Astrocyte (in vitro differentiated cells and primary cell): ENCODE measurements at places on chromosomes 13 and 19. TPM values are rescaled to one million over a fixed set of nuclear protein-coding genes. Genes with fewer than 3 reads are reported as not detected.

F10 gene
- total RNA-seq = 0.45 TPM in 1 of 2 replicates, not detected in the other

GRCh38 chr13:82292334-82292733, 1589.9 kb downstream of the SLITRK1 start:
- H3K36me3 ChIP-seq = no peaks in the 10 kb centered on the region
- H3K4me3 ChIP-seq = no peak overlapping the region
- no peak overlapping the region for H3K27ac ChIP-seq
- no peaks in the 10 kb centered on the region for H3K27me3 ChIP-seq
- H3K4me1 ChIP-seq = no peaks in the 10 kb centered on the region
- no peak for DNase-seq

- no peaks in the 10 kb centered on the region for H3K27me3 ChIP-seq
- no peak for DNase-seq
- H3K4me1 ChIP-seq = peaks cover 5% of the 10 kb centered on the region
These were observed 9.8 kb downstream of the DCAF15 start for GRCh38 chr19:13961826-13962698.

GRCh38 chr13:108734676-108735075, 105.3 kb downstream of the MYO16 start:
- no peak overlapping the region for H3K4me3 ChIP-seq
- no peaks in the 10 kb centered on the region for H3K36me3 ChIP-seq
- H3K27me3 ChIP-seq = no peaks in the 10 kb centered on the region
- H3K4me1 ChIP-seq = no peaks in the 10 kb centered on the region
- DNase-seq = no peak

- peak overlapping the region; percentile 72 for H3K27ac ChIP-seq
- H3K4me1 ChIP-seq = peaks cover 31% of the 10 kb centered on the region
- no peak overlapping the region for H3K4me3 ChIP-seq
- no peaks in the 10 kb centered on the region for H3K36me3 ChIP-seq
- DNase-seq = peak; percentile 98
- no peaks in the 10 kb centered on the region for H3K27me3 ChIP-seq
These were observed 107.2 kb downstream of the NALCN start for GRCh38 chr13:101309014-101309619.

DNA sequence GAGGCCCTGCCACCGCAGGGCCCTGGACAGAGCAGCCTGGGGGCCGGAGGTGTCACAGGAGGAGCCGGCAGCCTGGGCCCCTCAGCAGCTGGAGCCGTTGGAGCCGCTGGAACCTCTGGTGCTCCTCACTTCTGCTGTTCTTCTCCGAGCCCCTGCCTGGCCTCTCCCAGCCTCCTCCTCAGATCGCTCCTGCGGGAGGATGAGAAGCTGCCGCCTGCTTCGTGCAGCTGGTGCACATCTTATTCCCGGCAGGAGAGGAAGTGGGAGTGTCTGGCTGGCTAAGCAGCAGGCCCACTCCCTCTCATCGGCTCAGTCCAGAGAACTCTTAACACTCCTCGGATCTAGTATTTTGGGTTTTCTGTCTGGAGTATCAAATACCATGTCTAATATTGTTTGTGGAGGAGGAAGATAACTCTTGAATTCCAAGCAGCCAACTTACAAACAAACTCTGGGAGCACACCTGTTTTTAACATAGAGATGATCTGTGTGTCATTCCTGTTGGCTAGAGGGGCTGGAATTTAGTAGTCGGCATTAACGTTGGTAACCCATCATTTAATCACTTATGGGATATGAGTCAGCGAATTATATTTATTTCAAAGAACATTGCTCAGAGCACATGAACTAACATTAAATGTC, 37.1 kb upstream of the RNF113B start:
- H3K27ac ChIP-seq = peak overlapping the region; percentile 41
- H3K4me3 ChIP-seq = no peak overlapping the region
- peak; percentile 83 for DNase-seq
- peaks cover 43% of the 10 kb centered on the region for H3K4me1 ChIP-seq
- no peaks in the 10 kb centered on the region for H3K36me3 ChIP-seq

PSG7 gene
- not detected in 2 replicates for total RNA-seq

DNA sequence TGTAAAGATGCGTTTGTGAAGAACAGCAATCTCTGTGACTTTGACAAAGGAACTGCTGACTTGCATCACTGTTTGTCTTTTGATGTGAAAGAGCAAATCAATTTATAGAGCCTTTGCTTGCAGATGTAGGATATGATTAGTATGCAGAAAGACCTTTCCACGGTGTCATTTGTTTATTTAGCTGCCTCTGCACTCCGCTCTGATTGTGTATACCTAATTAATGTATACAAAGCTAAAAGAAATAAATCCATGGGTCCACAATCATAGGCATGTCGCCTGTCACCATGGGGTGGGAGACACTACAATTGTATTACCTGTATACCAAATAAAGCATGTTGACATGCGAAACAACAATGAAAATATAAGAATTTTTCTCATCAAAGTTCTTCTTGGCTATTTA, 410.7 kb downstream of the MZT1 start:
- H3K27me3 ChIP-seq = no peaks in the 10 kb centered on the region
- no peak overlapping the region for H3K27ac ChIP-seq
- no peaks in the 10 kb centered on the region for H3K4me1 ChIP-seq
- H3K36me3 ChIP-seq = no peaks in the 10 kb centered on the region
- H3K4me3 ChIP-seq = no peak overlapping the region

DNA sequence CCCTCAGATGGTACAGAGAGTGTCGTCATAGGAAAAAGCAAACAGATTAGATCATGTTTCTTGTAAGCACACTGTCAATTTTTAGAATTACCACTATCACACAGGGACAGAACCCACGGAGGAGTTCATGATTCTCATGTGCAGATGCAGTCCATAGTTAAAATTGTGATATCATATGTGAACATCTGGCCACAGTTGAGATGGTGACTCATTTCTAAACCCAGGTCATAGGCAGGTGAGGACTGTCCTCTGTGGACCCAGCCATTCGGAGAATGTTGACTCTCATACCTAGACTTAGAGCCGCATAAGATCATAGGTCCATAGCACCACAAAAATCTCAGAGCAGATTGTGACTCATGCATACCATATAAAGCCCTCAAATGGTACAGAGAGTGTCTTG, 17.8 kb upstream of the ZNF730 start:
- no peaks in the 10 kb centered on the region for H3K27me3 ChIP-seq
- no peak overlapping the region for H3K27ac ChIP-seq
- no peaks in the 10 kb centered on the region for H3K4me1 ChIP-seq
- H3K4me3 ChIP-seq = no peak overlapping the region

DNA sequence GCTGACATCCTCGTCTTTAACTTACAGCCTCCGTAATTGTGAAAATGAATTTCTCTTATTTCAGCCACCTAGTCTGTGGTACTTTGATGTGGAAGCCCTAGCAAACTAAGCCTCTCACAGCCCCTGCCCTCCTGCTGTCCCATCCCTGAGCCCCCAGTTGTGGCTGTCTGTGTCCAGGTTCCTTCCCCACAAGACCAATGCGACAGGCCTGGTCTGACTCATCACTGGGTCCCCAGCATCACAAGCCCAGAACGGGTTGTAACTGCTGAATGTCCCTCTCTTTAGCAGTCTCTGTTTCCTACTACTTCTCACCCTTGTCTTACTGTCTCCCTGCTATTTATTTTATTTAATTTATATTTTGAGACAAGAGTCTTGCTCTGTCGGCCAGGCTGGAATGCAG, 5.7 kb downstream of the POU2F2 start:
- H3K27me3 ChIP-seq = no peaks in the 10 kb centered on the region
- peaks cover 24% of the 10 kb centered on the region for H3K4me1 ChIP-seq
- H3K4me3 ChIP-seq = no peak overlapping the region
- no peaks in the 10 kb centered on the region for H3K36me3 ChIP-seq
- DNase-seq = no peak

FAM216B gene
- total RNA-seq = not detected in 2 replicates

DNA sequence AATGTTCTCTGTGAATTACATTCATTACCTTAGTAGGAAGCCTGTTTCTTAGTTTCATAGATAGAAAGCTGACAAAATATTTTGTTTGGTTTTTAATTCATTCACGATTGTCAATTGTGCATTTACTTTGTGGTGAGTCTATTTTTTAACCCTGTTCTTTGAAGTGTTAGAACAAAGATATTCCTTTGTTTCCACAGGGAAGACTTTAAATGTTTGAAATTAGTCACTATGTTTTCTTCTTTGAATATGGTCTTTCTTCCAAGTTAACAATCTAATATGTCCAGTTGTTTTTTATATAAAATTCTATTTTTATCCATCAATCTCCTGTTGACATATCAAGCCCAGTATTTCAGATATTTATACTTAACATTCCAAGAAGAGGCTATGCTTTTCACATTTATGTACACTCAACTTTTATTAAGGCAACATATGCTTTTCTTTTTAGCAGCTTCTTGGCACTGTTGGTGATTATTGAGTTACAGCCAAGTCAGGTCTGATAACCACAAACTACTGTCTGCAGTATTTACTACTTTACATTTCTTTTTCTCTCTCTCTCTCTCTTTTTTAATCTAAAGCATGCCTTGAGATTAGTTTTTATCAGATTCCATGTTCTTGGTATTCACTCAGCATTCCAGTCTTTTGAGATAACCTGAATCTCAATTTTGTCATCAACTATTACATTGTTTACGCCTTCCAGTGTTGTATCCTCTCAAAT, 812.8 kb upstream of the SLC10A2 start:
- no peaks in the 10 kb centered on the region for H3K27me3 ChIP-seq
- no peak overlapping the region for H3K4me3 ChIP-seq
- H3K4me1 ChIP-seq = peaks cover 7% of the 10 kb centered on the region

- H3K4me1 ChIP-seq = no peaks in the 10 kb centered on the region
- H3K4me3 ChIP-seq = no peak overlapping the region
- no peak overlapping the region for H3K27ac ChIP-seq
- H3K27me3 ChIP-seq = no peaks in the 10 kb centered on the region
- H3K36me3 ChIP-seq = peaks cover 17% of the 10 kb centered on the region
These were observed 14.4 kb upstream of the WDR88 start for GRCh38 chr19:33117501-33117900.

DNA sequence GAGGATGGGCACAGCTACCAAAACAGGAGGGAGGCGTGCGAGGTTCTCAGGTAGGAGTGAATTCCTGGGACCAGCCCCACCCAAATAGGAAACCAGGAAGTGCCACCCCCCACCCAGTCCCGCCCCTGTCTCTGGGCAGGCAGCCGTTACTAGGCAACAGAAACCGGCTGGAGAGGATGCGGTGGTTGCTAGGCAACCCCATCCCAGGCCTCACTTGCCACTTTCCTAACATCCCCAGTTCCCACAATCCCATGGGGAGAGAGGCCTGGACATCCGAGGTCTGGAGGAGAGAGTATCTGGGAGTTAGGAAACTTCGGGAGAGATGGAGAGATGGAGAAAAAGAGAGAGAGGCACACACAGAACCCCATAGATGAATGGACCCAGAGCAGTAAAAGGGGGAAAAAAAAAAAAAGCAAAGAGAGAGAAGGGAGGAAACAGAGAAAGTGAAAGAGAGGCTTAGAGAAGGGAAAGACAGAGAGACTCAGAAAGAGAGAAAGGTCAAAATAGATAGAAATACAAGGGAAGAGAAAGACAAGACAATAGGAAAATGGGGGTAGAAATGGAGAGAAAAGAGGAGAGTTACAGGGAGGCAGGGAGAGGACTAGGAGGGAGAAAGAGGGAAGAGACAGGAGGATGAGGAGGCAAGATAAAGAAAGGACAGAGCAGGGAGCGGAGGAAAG, 3.8 kb downstream of the GRIK5 start:
- peak; percentile 10 for DNase-seq
- H3K4me3 ChIP-seq = no peak overlapping the region

ZNF468 gene
- 18.6 and 20.0 TPM in 2 replicates for total RNA-seq

GNG7 gene
- total RNA-seq = 1.8 and 2.4 TPM in 2 replicates

DNA sequence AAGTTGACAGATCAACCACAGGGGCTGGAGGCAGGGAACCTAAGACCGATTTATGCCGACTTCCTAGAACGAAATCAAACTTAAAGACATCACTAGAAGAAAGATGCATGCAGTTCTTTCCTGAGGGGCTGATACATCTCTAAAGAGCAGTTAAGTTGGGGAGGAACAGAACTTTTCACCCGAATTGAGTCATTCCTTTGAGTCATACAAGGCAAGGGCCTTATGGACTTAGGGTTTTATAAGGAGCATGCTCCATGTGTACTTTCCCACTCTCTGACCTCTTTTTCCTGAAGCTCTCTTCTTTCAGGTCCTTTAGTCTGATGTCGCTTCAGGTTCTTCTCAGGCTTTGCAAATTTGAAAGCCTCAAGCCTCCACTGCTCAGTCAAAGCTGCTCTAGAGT, 7.9 kb upstream of the FBXL3 start:
- H3K36me3 ChIP-seq = no peaks in the 10 kb centered on the region
- no peak overlapping the region for H3K4me3 ChIP-seq
- H3K27me3 ChIP-seq = no peaks in the 10 kb centered on the region
- peaks cover 3% of the 10 kb centered on the region for H3K4me1 ChIP-seq
- no peak overlapping the region for H3K27ac ChIP-seq

MYH14 gene
- not detected in 2 replicates for total RNA-seq

- no peaks in the 10 kb centered on the region for H3K27me3 ChIP-seq
- H3K27ac ChIP-seq = no peak overlapping the region
- no peaks in the 10 kb centered on the region for H3K4me1 ChIP-seq
These were observed 336.9 kb upstream of the HTR2A start for GRCh38 chr13:47233734-47234133.

- H3K27ac ChIP-seq = no peak overlapping the region
- H3K4me1 ChIP-seq = peaks cover 8% of the 10 kb centered on the region
- H3K27me3 ChIP-seq = no peaks in the 10 kb centered on the region
- peaks cover 15% of the 10 kb centered on the region for H3K36me3 ChIP-seq
- no peak for DNase-seq
These were observed 28.2 kb downstream of the TNFRSF19 start for GRCh38 chr13:23598369-23598768.

DNA sequence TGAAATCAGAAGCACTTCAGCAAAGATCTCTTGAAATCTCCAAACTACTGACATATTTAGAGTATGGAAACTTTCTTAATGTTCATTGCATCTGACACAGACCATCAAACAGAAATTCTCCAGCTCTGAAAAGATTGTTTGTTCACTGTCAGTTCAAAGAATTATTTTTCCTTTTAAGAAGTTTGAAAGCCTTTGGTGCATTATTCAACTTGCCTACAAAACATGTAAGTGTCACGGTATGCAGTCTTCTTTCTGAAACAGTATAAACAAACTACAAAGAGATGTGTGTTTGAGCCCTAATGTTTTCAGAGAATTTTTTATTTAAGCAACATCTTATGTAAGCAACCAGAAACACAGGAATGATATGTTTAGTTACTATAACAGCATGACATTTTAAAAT, 125.4 kb downstream of the FGF14 start:
- no peaks in the 10 kb centered on the region for H3K36me3 ChIP-seq
- DNase-seq = no peak
- H3K27ac ChIP-seq = no peak overlapping the region
- H3K4me1 ChIP-seq = no peaks in the 10 kb centered on the region

DNA sequence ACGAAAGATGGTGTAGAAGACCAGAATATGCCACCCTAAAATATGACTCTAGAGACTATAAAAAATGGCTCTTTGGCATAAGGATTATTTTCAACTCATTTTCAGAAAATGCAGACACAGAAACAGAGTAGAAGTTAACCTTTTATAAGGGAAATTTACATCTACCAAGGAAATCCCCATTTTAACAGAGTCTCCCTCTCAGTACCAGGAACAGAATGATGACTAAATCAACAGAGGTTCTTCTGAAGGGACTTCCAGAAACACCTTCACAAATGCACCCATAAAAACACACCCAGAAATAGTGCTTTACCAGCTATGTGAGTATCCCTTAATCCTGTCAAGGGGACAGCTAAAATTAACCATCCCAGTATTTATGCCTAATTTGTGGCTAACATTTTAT, 29.1 kb downstream of the PLPP2 start:
- no peaks in the 10 kb centered on the region for H3K36me3 ChIP-seq
- H3K4me1 ChIP-seq = peaks cover 3% of the 10 kb centered on the region
- H3K27me3 ChIP-seq = peaks cover 21% of the 10 kb centered on the region
- H3K27ac ChIP-seq = no peak overlapping the region
- no peak for DNase-seq

PBX4 gene
- 0.75 and 0.93 TPM in 2 replicates for total RNA-seq
